ENCODE measurements at places on chromosomes 1 and 21.

- no peak for DNase-seq
These were observed 76.6 kb downstream of the SDCCAG8 start for GRCh38 chr1:243332440-243332839.

GRCh38 chr1:229928767-229929166, 138.3 kb upstream of the GALNT2 start:
- no peak for DNase-seq

- no peak for DNase-seq
These were observed 4.8 kb upstream of the ASB17 start for GRCh38 chr1:75937034-75937433.

DNA sequence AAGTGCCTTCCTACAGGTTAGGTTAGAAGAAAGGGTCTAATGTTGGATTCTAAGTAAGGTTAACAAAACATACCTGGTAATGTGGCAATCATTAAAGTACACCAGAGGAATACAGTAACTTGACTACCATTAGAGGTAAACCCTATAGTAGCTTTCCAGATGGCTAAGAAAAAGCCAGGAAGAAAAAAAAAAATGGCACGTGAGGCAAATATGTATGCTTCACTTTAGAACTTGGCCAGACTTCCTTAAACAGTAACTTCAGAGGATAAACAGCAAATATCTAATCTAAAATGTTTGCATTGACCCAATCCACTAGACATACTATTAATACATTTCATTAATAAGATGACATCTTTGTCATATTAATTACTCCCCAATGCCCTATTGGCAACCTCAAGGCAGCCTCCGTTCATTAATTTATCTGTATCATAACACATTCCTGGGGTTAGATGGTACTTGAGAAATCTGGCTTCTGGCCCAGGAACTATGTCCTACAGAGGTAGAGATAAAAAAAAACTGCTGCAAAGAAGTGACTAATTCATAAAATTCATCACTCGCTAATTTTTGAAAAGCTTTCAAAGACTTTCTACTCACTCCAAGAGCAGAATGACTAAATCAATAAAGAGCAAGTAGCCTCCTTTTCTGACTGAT, 5.8 kb downstream of the DCAF8 start:
- no peak for DNase-seq

DNA sequence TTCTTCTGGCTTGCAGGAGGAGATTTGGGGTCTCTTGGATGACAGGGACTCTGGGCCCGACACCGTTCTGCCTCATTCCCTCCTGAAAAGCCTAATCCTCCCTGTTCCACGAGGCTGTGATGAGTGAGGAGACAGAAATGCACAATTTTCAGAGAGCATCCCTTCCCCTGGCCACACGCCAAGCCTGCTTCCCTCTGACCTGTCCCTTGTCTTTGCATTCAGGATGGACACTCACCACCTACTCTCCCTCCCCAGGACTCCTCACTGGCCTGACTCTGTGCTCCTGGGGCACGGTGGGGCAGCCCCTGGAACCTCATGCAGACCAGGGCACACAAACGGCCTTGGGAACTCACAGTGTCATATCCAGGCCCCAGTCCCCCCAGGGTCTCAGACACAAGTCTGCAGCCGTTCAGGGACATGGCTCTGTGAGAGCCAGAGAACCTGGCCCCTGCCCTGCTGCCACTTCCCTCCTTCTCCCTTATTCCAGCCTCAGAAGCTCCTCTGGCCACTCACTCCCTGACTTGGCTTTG, 3.5 kb upstream of the PRAMEF12 start:
- no peak for DNase-seq

DNA sequence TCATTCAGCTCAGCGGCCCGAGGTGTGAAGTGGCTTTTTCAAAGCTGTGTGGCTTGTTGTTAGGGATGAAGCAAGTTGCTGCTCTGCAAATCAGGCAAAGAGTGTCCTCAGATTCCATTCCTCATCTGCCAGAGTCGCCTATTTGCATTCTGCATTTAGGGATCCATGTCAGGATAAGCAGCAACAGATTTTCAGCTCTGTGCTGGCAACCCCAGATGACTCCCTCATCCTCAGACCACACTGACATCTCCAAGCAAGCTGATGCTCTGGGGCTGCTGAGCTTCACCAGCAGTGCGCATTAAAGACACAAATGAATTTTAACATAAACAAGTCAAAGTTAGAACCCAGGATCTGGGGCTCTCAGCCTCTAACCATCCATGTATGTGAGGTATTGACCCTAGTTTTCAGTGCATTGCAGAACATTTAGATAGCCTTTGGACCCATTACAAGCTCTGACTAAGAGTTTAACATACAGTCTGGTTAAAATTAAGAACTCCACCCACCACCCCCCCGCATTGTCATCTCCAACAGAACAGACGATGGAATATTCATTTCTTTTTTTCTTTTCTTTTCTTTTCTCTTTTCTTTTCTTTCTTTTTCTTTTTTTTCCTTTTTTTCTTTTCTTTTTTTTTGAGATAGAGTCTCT, 10.9 kb downstream of the CFAP107 start:
- no peak for DNase-seq

GRCh38 chr21:33478935-33479678, 667 bp downstream of the TMEM50B start:
- DNase-seq = peak; percentile 43

DNA sequence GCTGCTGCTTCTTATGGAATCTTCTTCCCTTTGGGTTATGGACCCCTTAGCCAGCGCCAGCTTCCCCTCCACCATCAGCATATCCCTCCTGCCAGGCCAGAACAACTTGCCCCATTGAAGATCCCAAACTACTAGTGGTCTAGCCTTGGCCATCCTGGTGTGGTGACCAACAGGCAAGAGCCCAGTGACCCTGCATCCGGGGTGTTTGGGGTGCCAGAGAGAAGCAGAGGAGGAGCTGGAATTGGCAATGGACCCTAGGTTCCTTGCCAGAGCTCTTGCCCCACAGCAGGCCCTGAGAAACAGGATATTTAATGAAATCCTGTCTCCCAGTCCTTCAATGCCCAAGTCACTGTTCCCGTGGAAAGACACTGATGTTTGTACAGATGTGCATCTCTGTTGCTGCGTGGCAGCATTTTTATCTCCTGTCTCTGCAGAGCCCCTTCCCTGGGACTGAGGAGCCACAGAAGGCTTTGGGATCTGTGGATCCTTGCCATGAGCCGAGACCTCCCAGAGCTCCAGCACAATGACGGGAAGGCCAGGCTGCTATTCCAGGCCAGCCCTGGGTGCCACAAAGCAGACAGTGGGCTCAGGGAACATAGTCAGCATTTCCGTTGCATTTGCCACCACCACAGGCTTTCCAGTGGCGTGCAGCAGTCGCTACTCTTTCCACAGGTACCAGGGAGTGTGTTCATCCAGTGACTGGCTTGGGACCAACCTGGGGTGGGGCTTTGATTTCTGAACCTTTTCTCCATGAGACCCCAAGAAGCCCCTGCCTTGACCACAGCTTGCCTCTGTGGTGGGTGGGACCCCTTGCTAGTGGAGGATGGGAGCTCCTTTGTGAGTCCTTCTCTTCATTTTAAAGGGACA, 21.6 kb downstream of the NAV1 start:
- no peak for DNase-seq

DNA sequence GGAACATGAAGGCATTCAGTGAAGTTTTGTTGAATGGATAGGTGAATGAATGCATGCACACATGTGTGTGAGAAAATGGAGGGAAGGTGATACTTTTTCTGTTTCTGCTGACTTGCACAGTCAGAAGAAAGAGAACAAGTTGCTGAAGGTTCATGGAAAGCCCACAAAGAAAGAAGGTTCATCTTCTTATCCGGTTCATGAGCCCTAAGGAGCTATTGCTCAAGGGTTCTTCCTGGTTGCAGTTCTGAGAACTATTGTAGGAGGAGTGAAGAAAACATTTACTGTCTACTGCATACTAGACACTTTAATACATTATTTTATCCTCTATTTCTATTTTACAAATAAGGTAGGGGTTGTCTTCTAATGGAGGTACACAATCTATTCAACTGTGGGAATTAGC, 13.4 kb upstream of the NIBAN1 start:
- no peak for DNase-seq

- DNase-seq = no peak
These were observed 253.1 kb upstream of the DUSP10 start for GRCh38 chr1:221994939-221995338.

DNA sequence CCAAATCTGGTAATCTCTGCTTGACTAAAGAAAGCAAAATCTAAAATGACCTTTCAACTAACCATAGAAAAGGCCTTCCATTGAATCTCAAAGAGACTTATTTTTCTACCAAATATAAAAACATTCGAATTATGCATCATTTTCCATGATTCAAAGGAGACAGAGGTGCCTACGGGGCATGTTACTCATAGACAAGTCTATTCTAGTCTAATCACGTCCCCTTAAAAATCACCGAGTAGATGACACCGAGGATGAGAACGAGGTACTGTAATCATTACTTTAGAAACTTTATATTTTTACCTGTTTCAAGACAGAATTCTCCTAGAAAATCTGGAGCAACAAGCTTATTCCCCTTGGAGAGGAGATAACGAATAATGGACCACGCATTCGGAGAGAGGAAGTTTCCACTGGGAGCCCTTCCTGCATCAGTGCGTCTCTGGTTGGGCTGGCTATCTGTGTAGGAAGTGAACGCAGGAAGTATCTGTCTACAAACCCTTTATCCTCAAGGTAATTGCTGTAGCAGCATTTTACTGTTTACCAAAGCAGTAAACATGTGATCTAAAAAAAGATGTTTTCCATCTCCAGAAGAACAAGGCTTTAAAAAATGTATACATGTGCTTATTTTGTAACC, 9.5 kb downstream of the ERG start:
- no peak for DNase-seq

GRCh38 chr1:207808322-207808705, 56.5 kb downstream of the CD46 start:
- no peak for DNase-seq

GRCh38 chr1:203178083-203178482, 2.5 kb upstream of the MYBPH start:
- DNase-seq = peak; percentile 88

DNA sequence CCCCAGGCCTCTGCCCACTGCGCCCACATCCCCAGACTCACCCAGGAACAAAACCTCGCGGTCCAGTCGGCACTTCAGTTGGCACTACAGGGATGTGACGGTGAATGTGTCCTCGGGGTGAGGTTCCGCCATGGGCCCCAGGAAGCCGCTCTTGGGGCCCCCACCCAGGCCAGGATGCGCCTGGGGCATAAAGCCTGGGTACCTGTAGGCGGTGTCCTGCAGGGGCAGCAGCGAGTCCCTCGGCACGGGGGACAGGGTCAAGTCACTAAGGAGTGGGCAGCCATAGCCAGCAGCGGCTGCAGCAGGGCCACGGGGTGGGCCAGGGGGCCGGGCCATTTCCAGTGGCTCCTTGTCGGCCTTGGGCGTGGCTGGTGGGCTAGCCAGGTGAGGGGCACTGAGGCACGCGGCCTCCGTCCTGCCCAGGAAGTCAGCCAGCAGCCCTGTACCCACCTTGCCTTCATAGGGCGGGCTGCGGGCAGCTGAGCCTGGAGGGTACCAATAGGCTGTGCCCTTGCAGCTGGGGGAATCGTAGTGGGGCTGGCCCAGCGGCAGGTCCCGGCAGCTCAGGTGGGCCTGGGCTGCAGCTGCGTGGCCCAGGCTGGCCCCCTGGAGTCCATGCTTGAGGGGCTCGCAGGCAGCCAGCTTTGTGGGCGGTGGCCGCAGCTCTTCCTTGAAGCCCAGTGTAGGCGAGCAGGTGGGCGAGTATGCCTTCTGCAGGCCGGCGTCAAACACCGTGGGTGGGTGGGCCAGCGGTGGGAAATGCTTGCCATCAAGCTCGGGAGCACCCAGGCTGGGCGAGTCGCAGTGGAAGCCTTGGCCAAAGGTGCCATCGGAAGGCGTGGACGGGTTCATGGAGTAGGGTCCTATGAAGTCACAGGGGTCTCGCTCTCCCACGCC, 56.5 kb downstream of the AHDC1 start:
- DNase-seq = no peak

DNA sequence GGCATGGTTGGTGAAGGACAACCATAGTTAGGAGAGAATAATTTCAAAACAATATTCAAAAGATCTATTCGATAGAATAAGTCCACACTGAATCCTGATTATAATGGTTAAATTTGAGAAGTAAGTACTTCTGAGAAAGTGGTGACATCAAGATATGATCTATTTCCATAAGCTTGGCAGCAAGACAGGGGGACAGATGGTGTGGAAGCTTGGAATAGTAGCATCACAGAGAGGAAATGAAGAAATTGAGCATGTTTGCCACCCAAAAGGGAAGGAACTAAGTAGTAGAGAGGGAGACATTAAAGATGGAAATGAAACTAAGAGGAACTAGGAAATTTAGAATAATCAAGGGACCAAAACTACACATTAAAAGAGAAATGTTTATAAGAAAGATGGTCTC, 94.5 kb downstream of the OLFM3 start:
- no peak for DNase-seq

- no peak for DNase-seq
These were observed 19.9 kb downstream of the FCRL1 start for GRCh38 chr1:157799996-157800395.

DNA sequence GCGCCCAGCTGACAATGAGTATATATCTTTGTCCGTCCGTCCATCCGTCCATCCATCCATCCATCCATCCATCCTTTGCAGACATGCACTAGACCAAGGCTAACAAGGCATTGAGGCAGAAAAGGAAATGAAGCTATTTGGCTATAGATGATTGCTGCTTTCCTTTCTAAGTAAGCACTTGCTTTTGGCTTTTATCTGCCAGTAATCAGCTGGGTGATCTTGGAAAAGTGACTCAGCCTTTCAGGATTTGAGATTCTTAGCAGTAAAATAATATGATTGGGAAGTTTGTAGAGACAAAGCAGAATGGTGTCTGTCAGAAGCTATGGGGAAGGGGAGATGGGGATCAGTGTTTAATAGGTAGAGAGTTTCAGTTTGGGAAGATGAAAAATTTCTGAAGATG, 22.7 kb downstream of the ZFYVE9 start:
- DNase-seq = no peak

- DNase-seq = no peak
These were observed 160.9 kb downstream of the GABPA start for GRCh38 chr21:25895565-25896205.

DNA sequence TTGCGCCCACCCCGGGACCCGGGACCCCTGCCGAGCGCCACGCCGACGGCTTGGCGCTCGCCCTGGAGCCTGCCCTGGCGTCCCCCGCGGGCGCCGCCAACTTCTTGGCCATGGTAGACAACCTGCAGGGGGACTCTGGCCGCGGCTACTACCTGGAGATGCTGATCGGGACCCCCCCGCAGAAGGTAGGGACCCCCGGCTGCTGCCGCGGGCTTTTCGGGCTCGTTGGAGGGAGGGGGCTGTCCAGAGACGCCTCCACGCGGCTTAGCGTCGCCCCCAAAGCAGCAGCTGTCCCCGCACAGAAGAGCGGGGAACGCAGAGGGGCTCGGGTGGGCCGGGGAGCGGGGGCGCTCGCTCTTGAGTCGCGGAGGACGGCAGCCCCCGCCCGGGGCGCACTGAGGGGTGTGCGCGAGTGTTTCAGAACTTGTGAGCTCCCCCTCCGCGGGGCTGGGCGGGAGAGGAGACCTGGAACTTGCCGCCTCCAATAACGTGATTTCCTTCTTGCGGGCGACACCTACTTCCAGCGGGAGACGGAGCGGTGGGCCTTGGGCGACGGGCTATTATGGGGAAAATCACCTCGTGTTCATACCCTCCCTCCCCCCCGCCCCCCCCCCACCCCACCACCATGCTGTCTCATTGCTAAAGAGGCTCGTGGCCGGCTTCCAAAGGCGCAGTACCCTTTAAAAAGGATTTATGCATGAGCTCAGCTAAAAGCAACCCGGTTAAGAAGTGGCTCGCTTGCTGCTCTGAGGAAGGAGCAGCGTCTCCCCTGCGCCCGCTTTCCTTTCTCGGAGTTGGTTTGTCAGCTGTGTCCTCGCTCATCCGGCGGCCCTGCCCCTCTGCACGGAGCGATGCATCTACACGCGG, 664 bp downstream of the BACE2 start:
- no peak for DNase-seq
